Stimulated activated CD8-positive, alpha-beta memory T cell treated with anti-CD3 and anti-CD28 coated beads, Interleukin-7, amount 100 ng/mL, for 1 hour (primary cell): ENCODE measurements at places on chromosomes 12 and 14.

DNA sequence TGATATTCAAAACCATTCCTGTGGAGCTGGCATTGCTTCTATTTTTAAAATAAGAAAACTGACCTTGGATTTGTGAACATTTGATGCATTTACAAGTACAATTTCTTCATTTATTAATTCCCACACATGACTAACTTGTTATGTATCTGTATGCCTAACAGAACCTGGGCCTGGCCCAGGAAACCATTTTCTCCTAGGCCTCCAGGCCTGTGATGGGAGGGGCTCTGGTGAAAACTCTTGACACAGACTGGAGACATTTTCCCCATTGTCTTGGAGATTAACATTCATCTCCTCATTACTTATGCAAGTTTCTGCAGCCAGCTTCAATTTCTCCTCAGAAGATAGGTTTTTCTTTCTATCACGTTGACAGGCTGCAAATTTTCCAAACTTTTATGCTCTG lies 42.0 kb downstream of the GLIPR1L2 start:
- DNase-seq, result no peak

DNA sequence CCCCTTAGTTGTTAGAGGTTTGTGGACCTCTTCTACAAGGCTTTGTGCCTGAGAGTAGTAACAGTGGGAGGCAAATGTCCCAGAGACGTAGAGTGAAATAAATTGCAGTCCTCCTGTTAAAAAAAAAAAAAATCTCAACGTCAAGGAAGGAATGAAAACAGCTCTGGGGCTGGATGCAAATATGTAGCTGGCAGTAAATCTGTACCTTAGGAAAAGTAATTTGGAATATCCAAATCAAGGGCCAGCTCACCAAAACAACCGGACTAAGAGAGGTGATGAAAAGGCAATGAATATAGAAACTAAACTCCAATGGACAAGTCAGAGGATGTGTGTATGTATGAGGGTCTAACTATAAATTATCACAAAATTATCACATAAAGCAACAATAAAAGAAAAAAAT lies 27.0 kb downstream of the SINHCAF start:
- DNase-seq, result no peak

GRCh38 chr14:36915081-36915480 lies 253.4 kb downstream of the PAX9 start:
- DNase-seq, result no peak

GRCh38 chr12:77697126-77697525 lies 133.6 kb upstream of the NAV3 start:
- no peak for DNase-seq

DNA sequence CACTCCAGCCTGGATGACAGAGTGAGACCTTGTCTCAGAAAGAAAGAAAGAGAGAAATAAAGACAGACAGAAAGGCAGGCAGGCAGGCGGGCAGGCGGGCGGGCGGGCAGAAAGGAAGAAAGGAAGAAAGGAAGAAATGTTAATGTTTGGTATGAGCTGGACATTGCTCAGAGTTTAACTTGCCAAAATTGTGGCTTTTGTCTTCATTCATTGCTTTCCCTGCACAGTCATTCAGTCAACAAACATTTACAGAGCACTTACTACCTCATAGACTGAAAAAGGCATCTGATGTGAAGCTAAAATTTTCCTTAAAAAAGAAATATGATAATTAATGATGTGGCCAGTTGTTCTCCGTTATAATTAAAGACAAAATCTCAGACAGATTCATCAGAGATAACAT lies 247.1 kb downstream of the SPTSSA start:
- no peak for DNase-seq

DNA sequence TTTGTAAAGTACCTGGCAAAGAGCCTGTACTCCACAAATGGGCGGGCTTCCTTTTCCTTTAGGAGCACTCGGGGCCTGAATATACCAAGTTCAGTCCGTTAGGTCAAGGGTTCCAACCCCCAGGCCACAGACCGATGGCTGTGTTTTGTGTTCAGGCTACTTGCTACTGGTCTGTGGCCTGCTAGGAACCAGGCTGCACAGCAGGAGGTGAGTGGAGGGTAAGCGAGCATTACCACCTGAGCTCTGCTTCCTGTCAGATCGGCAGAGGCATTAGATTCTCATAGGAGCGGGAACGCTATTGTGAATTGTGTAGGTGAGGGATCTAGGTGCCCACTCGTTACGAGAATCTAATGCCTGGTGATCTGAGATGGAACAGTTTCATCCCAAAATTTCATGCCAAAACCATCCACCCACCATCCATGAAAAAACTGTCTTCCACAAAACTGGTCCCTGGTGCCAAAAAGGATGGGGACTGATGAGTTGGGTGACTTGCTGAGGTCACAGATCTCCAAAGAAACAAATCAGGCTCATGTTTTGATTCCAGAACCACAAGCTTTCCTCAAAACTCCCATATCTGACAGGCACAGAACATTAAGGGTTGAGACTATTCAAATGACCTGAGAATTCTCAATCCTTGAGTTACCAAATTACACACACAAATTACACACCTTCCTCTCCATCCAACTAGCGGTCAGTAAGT lies 4.2 kb downstream of the CSRP2 start:
- DNase-seq, result no peak

DNA sequence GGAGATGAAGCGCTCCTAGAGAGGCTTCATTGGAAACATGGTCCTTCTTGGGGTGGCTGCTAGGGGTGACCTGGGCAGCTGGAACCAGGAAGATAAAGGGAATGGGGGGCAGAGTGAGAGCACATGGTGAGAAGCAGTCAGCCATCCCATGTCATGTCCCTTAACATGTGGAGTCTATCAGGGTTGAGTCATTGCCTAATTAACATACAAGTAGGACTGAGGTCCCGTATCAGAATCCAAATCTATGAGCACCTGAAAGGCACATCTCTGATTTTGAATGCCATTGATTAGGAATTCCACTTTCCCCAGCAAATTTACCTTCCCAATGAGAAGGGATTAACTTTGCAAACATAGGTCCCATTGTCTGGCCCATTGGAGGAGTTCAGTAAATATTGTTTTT lies 20.3 kb upstream of the PPP1R1A start:
- no peak for DNase-seq

GRCh38 chr12:64389154-64389553 lies 1.4 kb downstream of the C12orf56 start:
- DNase-seq, result no peak

DNA sequence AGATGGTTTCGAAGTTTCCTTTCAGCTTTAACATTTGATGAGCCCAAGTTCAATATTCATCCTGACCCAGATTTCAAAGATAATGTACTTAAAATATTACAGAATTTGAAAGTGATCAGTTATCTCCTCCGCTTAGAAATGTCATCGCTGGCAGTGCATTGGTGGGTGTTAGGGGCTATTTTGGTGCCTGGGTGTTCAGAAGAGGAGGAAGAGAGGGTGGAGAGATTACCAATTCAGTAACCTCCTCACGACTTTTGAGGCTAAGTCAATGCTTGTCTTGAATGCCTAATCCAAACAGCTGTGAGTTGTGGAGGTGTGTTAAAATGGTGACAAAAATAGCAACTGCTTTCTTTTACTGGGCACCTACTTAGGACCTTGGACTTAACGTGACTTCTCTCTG lies 13.8 kb upstream of the DGLUCY start:
- DNase-seq, result no peak

GRCh38 chr12:67716817-67717216 lies 68.3 kb downstream of the DYRK2 start:
- DNase-seq, result no peak

GRCh38 chr12:16349131-16349460 lies 1.7 kb downstream of the MGST1 start:
- DNase-seq, result no peak

DNA sequence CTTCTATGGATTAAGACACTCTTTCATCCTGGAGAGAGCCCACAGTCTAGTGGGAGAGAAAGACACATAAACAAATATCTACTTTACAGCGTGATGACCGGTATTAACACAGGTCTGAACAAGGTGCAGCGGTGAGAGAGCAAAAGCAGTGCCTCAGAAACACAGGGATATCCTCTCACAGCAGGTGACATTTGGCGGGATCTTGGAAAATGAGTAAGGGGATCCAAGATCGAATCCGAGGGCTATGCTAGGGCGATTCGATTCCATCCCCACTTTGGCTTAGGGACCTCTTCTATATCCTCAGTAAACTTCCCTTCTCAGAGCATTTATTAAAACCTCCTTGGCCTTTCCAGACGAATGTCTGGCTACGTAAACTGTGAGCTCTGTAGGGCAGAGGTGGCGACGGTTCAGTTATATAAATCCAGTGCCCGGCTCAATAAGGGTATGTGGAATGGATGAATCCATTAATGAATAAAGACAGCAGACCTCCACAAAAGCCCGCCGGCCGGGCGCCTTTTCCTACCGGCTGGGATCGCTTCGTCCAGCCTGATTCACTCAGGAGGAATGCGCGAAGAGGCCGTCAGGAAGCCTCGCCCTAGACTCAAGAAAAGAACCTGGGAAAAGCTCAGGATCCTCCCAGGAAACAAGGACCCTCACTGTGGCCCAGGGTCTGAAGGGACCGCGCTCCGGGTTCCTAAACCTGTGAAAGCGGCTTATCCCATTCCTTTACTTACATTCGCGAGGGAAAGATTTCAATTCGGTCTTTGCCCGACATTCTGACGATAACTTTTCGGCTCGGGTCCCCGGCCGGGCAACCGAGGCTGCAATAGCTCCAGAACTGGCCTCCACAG lies 455 bp downstream of the ATP6V1D start:
- DNase-seq, result no peak

DNA sequence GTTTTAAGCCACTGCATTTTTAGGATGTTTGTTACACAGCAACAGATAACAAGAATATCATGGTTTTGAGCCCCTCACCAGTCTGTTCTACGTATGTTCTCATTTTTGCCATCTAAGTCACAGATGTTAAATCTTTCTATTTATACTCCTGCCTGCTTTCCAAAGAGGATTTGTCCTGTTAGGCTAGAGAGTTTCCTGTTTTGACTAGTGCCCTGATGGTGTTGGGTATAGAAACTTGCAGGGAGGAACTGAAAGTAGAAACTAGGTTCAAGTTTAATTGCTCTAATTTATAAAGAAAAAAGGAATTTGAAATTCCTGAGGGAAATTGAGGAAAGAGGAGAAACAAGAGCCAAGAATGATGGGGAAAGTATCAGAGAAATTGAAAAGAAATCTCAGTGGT lies 74.4 kb upstream of the COCH start:
- no peak for DNase-seq

- DNase-seq, result no peak
Observed at GRCh38 chr14:96693252-96693820, 103.8 kb upstream of the VRK1 start.

DNA sequence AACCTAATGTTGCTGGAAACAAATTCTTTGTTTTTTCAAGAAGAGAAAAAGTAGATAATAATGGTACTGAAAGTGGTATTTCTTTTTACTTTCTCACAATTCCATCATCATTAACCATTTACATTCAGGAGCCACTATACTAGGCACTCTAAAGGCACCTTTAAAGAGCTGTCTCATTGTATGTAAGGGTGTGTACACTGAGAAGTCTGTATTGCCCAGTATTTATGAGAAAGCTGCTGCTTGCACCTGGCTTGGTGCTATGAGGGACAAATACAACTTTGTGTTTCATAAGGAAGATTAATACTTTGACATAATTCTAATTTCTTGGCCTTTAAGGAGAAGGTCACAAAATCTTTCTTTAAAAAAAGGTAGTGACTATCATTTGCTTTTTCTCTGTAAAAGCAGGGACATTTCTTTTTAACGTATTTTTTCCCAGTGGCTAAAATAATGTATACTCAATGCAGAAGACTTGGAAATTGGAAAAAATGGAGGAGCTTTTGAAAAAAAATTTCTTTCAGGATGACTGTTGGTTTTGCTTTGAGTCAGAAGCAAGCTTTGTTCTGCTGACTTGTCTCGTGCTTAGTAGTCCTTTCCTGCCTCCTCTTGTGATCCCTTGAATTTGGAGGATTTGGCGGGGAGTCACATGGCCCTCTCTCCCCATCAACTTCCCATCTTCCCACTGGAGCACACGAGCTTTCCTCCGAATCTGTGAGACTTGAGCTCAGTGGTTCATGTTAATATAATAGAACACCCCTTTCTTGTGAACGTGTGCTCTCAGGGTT lies 50.1 kb downstream of the RASSF3 start:
- DNase-seq, result no peak

GRCh38 chr12:89278862-89279261 lies 73.4 kb downstream of the DUSP6 start:
- no peak for DNase-seq

DNA sequence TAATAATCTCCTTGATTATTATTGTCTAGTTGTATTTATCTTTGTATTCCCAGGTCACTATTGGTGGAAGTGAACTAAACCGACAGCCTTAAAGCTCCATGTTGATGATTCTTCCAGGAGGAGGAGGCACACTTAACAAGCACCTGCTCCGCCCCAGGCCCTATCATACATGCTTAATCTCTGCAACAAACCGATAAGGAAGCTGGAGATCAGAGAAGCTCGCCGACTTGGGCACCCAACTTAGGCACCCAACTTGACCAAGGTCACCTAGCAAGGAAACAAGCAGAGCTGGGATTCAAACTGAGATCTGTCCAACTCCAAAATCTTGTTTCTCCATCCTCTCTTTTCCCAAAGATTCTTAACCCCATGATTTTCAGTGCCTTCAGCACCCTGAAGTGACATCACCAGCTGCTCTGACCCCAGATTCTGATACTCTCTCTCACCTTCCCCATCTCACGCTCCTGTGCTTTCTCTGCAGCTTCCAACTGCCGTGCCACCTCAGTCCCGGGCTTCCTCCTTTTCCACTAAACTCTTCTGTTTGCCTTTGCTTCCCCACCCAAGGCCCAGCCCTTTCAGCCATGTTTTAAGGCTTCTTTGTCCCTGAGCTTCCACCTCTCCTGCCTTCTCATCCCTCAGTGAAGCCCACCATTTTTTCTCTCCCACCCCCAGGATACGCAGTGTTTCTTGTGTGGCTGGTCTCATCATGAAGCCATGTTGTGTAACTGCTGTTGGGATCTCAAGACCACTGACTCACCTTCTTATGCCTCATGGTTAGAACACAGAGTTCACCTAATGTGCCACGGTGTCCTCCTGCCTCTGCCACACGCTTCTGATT lies 6.6 kb upstream of the KRT18 start:
- no peak for DNase-seq

GRCh38 chr14:102541771-102542170 lies 32.2 kb upstream of the ANKRD9 start:
- no peak for DNase-seq

DNA sequence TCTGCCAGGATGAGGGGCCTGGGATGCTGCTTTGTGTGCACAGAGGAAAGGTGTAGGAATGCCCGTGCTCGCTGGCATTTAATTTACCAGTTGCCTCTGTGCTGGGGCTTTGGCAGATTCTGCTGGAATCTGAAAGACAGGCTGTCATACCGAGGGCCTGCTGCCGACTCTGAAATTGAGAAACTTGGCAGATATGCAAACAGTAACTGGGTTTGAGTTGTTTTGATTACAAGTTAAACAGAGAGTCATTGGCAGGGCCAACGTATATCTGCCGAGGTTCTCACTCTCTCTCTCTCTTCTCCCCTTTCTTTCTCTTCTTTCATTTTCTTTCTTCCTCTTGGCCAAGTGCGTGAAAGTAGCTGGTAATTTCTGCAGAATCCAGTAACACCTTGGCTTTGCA lies 618.7 kb downstream of the VRK1 start:
- no peak for DNase-seq

GRCh38 chr14:103948442-103948841 lies 6.1 kb upstream of the RD3L start:
- DNase-seq, result no peak
